Suprapubic skin (tissue), 4 donors: ENCODE measurements at places on chromosomes 7 and 10. TPM values are rescaled to one million over a fixed set of nuclear protein-coding genes. Genes with fewer than 3 reads are reported as not detected.

Gene TEX36
- total RNA-seq, result not detected

Gene NFE2L3
- 14.1 TPM for total RNA-seq

Gene FBXW4
- total RNA-seq, result 48.2 TPM

Gene HOXA5
- 16.3 TPM for total RNA-seq

Gene ASB10
- total RNA-seq, result not detected

Gene MSRB2
- 7.2 TPM for total RNA-seq

Gene HABP2
- total RNA-seq, result not detected

Gene ELN
- total RNA-seq, result 30.7 TPM

Gene SPDYE11
- total RNA-seq, result not detected

Gene CRYGN
- total RNA-seq, result not detected

Gene UPK3BL2
- 7.8 TPM for total RNA-seq

DNA sequence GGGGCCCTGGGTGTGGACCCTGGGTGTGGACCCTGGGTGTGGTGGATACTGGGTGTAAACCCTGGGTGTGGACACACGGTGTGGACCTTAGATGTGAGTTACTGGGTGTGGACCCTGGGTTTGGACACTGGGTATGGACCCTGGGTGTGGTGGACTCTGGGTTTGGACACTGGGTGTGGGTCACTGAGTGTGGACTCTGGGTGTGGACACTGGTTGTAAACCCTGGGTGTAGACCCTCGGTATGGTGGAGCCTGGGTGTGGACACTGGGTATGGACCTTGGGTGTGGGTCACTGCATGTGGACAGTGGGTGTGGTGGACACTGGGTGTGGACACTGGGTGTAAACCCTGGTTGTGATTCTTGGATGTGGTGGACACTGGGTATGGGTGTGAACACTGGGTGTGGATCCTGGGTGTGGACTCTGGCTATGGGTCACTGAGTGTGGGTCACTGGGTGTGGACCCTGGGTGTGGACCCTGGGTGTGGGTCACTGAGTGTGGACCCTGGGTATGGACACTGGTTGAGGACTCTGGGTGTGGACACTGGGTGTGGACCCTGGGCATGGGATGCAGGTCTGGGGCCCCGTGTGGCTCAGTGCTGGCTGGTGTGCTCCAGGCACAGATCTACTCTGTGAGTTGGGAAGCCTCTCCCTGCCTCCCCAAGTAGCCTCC lies 356.2 kb downstream of the GLRX3 start:
- no peaks in the 10 kb centered on the region for H3K4me1 ChIP-seq
- no peak overlapping the region for H3K27ac ChIP-seq
- DNase-seq, result peak; percentile 29
- no peaks in the 10 kb centered on the region for H3K27me3 ChIP-seq

GRCh38 chr7:127587663-127588018 lies 570 bp upstream of the ARF5 start:
- DNase-seq, result peak; percentile 74
- H3K27ac ChIP-seq, result peak overlapping the region; percentile 83
- H3K36me3 ChIP-seq, result peaks cover 33% of the 10 kb centered on the region

GRCh38 chr10:122632576-122632975 lies 67.1 kb downstream of the C10orf120 start:
- no peaks in the 10 kb centered on the region for H3K36me3 ChIP-seq
- no peaks in the 10 kb centered on the region for H3K27me3 ChIP-seq
- H3K27ac ChIP-seq, result no peak overlapping the region

GRCh38 chr10:99526861-99527504 lies 5.8 kb upstream of the NKX2-3 start:
- no peak overlapping the region for H3K4me3 ChIP-seq
- no peak for DNase-seq
- no peak overlapping the region for H3K27ac ChIP-seq
- no peaks in the 10 kb centered on the region for H3K36me3 ChIP-seq
- H3K4me1 ChIP-seq, result peaks cover 25% of the 10 kb centered on the region
- peaks cover 100% of the 10 kb centered on the region for H3K27me3 ChIP-seq

- DNase-seq, result no peak
- H3K27ac ChIP-seq, result no peak overlapping the region
- peaks cover 27% of the 10 kb centered on the region for H3K4me1 ChIP-seq
- H3K36me3 ChIP-seq, result peaks cover 54% of the 10 kb centered on the region
Observed at GRCh38 chr7:75987805-75988567, 6.4 kb downstream of the TMEM120A start.

- H3K4me3 ChIP-seq, result peak overlapping the region; percentile 73
- no peaks in the 10 kb centered on the region for H3K36me3 ChIP-seq
- H3K4me1 ChIP-seq, result peaks cover 22% of the 10 kb centered on the region
- no peak for DNase-seq
Observed at GRCh38 chr7:90210981-90211380, 559 bp upstream of the STEAP2 start.

DNA sequence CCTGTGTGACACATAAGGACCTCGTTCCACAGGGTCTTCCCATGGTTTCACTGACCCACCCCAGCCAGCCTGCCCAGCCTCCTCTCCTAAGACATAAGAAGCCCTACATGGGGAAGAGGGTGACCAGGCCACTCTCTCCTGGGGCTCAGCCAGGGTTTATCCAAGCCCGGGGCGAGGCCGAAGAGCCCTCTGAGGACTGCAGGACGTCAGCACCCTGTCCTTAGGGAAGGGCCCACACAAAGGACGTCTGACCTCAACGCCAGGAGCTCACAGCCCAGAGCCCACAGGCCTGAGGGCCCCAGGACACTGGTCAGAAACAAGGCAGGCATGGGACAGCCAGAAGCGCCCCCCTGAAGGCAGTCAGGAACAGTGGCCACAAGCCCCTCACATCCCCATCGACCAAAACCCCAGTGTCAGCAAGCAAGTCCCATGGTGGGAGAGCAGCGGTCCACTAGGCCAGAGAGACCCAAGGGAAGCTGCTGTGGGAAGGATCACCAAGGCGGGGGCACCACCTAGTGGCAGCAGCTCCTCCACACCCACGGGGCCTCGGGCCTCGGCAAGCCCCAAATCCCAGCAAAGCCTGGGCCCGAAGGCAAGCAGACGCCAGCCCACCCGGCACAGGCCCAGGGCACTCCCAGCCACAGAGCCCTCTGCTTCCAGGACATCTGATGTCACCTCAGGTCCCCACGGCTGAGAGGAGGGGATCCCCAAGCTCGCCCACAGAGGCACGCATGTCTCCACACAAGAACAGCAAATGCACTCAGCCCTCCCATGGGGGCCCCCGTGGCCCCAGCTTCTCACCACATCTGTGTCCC lies 23.4 kb downstream of the MAD1L1 start:
- no peaks in the 10 kb centered on the region for H3K4me1 ChIP-seq
- H3K27me3 ChIP-seq, result no peaks in the 10 kb centered on the region
- no peak overlapping the region for H3K4me3 ChIP-seq
- no peak overlapping the region for H3K27ac ChIP-seq

DNA sequence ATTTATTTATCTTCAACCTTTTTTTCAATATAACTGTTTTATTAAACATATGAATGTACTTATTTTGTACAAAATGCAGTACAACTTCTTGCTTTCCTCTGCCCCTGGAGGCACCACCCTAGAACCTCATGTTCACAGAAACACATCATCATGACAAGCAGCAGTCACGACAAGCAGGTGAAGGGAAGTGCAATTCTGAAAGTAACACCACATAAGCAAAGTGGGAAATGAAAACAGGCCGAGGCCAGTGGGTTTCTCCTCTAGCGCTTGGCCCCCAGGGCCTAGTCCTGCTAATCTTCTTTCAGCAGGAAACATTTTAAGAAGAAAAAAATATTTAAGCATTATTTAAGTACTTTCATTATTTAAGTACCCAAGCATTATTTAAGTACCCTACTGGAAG lies 598.1 kb downstream of the SH2D4B start:
- H3K27ac ChIP-seq, result no peak overlapping the region
- DNase-seq, result no peak
- H3K4me1 ChIP-seq, result no peaks in the 10 kb centered on the region
- H3K36me3 ChIP-seq, result no peaks in the 10 kb centered on the region
- H3K4me3 ChIP-seq, result no peak overlapping the region
- no peaks in the 10 kb centered on the region for H3K27me3 ChIP-seq

DNA sequence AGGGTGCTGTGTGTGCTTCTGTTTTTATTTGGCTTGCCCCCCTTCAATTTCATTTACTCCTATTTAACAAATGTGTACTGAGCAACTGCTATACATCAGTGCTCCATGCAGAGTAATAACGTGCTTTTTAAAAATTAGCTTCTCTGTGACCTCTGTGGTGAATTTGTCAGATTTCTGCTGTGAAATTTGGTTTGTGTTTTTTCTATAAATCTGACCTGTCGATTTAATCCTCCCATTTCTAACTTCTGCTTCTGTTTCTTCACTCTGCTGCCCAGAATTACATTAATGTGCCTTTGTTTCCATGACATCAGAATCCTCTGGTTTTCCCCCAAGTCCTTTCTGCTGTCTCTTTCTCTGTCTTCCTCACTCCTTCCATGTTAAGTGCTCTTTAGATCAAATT lies 123.8 kb upstream of the CACNA2D1 start:
- H3K4me3 ChIP-seq, result no peak overlapping the region
- no peaks in the 10 kb centered on the region for H3K27me3 ChIP-seq

GRCh38 chr10:114315566-114316420 lies 76.7 kb downstream of the VWA2 start:
- DNase-seq, result peak; percentile 51
- H3K4me1 ChIP-seq, result peaks cover 11% of the 10 kb centered on the region
- no peak overlapping the region for H3K4me3 ChIP-seq
- peaks cover 22% of the 10 kb centered on the region for H3K36me3 ChIP-seq

GRCh38 chr7:4784799-4785198 lies 9.4 kb downstream of the AP5Z1 start:
- no peak overlapping the region for H3K4me3 ChIP-seq
- H3K36me3 ChIP-seq, result peaks cover 90% of the 10 kb centered on the region
- H3K27me3 ChIP-seq, result no peaks in the 10 kb centered on the region
- peaks cover 14% of the 10 kb centered on the region for H3K4me1 ChIP-seq
- no peak overlapping the region for H3K27ac ChIP-seq
- no peak for DNase-seq

DNA sequence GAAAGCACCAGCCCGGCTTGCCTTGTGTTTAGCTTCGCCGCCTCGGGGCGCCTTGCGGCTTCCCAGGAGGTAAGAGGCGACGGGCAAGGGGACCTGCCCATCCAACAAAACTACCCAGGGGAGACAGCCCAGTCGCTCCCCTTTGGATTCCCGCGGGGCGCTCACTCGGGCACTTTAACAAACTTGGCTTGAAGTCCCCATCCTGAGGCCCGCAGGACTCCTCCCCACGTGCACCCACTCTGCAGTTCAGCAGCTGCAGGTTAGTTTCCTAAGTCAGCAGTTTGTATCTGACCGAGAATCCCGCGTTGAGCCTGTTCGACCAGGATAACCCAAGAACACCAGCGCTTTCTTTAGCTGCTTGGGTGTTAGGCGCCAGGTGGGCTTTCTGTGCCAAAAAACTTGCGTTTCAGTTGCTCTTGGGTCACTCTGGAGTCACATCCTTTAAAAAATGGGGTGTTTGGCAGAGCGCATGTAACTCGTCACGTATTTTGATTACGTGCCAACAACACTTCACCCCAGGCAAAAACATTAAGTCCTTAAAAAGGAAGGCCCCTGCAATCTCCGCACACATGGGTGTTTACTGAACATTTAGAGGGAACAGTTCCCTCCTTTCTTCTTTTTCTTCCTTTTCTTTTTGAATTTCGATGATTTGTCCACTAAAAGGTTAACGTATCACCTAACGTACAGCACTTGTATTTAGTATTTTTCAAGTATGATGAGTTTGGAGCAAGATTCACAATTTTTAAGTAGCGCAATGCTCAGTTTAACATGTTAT lies 876 bp downstream of the DNAH11 start:
- no peaks in the 10 kb centered on the region for H3K36me3 ChIP-seq
- peaks cover 46% of the 10 kb centered on the region for H3K27me3 ChIP-seq
- no peak overlapping the region for H3K27ac ChIP-seq
- H3K4me3 ChIP-seq, result peak overlapping the region; percentile 53
- peaks cover 19% of the 10 kb centered on the region for H3K4me1 ChIP-seq

DNA sequence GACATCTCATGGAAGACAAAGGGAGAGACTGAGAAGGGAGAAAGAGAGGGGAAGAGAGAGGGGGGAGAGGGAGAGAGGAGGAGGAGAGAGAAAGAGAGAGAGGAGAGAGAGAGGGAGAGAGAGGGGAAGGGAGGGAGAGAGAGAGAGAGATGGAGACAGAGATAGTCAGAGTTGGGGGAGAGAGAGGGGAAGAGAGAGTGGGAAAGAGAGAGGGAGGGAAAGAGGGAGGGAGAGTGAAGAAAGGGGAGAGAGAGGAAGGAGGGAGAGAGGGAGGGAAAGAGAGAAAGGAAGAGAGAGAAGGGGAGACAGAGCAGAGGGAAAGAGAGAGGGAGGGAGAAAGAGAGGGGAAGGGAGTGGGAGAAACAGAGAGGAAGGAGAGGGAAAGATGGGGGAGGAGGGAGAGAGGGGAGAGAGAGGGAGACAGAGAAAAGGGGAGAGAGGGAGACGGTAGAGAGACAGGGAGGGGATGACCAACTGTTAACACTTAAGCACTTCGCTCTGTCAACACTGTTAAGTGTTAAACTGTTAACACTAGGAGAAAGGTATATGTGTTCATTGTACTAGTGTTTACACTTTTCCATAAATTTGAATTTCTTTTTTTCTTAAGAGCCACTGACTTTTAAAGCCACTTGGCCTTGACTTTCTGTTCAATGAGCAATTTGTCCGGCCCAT lies 21.8 kb upstream of the SDK1 start:
- no peaks in the 10 kb centered on the region for H3K4me1 ChIP-seq
- no peak overlapping the region for H3K4me3 ChIP-seq
- DNase-seq, result no peak
- no peaks in the 10 kb centered on the region for H3K27me3 ChIP-seq

GRCh38 chr7:81926-82756 lies 110.2 kb upstream of the FAM20C start:
- H3K4me1 ChIP-seq, result peaks cover 7% of the 10 kb centered on the region
- H3K27ac ChIP-seq, result no peak overlapping the region
- no peak for DNase-seq
- no peak overlapping the region for H3K4me3 ChIP-seq
- H3K27me3 ChIP-seq, result peaks cover 3% of the 10 kb centered on the region

DNA sequence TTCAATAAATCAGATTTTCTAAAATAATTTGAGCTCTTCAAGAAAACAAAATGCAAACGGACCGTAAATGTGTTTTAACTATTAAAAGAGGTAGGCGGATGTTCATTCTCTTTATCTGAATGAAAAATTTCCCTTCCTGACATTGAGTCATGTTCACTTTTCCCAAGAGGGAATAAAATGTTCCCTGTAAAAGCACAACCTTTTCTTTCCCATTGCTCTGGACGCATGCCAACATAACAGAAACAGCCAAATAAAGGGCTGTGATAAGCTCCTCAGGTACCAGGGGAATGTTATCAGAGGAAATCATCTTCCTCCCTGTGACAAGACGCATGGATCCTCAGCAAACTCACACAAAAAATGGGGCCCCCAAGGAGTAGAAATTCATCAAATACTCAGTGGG lies 251.8 kb downstream of the MTERF1 start:
- no peaks in the 10 kb centered on the region for H3K36me3 ChIP-seq
- H3K4me1 ChIP-seq, result no peaks in the 10 kb centered on the region
- H3K27ac ChIP-seq, result no peak overlapping the region
- no peak for DNase-seq
- no peaks in the 10 kb centered on the region for H3K27me3 ChIP-seq
- H3K4me3 ChIP-seq, result no peak overlapping the region
